ENCODE measurements at places on chromosomes 1 and 21.
A peak's percentile ranks its signal among the peaks of the same experiment; 100 is the strongest.

DNA sequence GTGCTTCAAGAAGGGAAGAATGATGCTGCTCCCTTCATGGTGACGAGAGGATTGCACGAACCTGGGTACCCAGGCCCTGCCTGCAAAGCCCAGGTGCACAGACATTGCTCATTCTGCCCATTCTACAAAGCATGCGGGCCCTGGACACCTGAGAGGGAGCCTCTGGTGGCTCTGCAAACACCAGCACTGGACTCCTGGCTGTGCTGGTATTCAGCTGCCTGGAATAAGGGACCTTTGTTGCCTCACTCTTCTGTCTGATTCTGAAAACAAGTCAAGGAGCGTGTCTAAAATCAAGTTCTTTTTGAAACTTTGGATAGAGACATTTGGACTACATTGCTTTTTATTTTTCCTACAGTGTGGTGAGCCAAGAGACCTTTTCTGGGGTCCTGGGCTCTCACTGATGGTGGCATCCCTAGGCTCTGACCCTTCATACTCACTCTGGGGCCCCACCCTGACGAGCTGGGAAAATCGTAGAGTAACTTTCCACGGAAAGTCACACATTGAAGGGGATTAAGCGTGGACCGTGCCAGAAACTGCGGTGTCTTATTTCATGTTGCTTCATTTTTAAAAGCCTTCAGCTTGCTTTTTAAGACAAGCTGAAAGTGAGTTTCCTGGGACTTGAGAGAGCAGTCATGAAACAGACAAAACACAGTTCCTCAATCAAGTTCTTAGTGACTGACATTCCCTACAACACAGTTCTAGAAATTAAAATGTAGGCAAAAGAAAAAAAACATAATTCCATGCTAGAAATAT is 24.0 kb downstream of the ABCA4 start:
- no peak for DNase-seq

DNA sequence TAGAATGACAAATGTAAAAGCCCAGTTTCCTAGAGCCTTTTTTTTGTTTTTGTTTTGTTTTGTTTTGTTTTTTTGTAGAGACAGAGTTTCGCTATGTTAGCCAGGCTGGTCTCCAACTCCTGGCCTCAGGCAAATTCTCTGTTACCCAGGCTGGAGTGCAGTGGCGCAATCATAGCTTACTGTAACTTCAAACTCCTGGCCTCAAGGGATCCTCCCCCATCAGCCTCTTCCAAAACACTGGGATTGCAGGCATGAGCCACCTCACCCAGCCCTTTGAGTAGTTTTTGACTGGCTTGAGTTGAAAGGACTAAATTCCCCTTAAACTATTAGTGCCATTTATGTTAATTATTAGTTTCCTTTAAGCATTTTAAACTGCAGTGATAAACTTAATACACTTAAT is 28.8 kb upstream of the ZBTB18 start:
- DNase-seq: peak; percentile 34

GRCh38 chr1:154463512-154463990 is 38.5 kb upstream of the TDRD10 start:
- DNase-seq: peak; percentile 32

DNA sequence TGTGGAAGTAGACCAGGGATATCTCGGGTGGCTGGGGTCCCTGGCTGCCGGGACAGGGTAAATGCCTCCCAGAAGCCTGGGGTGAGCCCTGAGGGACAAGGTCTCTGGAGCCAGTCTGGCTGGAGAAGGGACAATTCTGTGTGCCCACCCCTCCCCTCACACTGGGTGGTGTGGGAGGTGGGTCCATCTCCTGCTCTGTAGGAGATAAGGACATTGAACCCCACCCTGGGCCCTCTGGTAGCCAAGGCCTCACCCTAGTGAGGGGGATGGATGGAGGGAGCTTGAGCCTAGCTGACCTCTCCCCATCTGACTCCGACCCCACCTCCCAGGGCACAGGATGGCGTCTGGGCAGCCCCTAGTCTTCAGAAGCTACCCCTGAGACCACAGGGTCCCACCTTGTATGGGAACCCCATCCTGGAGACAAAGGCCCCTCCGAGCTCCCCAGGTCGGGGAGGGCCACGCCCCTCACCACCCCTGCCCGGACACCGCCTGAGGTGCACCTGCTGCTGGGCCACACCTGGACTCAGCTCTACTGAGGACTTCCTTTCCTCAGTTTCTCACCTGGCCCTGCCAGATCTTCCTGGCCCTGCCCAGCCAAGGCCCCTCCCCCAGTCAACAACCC is 4.3 kb downstream of the AGRN start:
- DNase-seq: no peak

GRCh38 chr1:23393706-23394105 is 24.1 kb upstream of the ZNF436 start:
- peak; percentile 76 for DNase-seq

DNA sequence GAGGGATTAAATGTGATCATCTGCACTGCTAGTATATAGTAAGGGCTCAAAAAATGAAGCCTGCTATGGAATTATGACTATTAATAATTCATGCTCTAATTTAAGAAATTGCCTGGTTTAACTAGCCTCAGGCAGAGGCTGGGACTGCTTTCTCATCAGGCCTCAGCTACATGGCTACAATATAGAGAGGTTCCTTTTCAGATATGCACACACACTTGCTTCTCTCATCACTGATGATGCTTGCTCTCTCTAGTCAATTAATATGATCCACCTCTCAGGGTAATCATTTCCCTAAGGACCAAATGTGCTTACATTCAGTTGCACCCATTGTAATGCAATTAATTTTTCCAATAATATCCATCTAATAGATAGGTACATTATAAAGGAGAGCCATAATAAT is 324.9 kb upstream of the ST6GALNAC5 start:
- no peak for DNase-seq

GRCh38 chr1:158328426-158328825 is 2.9 kb downstream of the CD1B start:
- no peak for DNase-seq

- DNase-seq: no peak
These were observed 321.5 kb upstream of the FAM78B start for GRCh38 chr1:166488327-166488726.

DNA sequence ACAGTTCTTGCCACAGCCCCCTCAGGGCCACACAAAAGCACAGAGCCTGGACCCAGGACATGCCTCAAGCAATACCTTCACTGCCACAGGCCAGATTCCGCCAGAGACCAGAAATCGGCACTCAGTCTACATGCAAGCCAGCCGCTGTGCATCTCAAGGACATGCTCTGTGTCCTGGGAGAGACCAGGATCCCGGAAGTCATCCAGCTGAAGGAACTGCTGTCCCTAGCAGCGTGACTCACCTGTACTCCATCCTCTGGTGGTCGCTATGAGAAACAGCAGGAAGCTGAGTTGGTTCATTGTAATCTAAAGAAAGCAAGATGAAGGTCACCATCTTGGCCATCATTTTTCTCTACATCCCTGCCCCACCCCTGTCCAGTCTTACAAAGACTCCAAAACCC is 401 bp downstream of the ITLN1 start:
- no peak for DNase-seq

DNA sequence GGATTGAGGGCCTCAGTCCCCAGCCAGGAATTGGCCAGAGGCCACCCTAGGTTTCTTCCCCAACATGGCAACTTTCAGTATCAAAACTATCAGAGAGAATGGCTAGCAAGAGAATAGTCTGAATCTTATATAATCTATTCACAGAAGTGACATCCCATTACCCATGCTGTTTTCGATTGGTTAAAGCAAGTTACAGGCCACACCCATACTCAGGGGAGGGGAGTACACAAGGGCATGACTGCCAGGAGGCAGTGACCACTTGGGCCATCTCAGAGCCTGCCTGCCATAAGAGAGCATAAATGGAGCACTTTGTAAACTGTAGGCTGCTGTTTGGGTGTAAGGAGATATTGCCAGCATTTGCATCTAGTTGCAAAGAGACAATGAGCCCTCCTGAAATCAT is 65.4 kb downstream of the FAM163A start:
- no peak for DNase-seq

DNA sequence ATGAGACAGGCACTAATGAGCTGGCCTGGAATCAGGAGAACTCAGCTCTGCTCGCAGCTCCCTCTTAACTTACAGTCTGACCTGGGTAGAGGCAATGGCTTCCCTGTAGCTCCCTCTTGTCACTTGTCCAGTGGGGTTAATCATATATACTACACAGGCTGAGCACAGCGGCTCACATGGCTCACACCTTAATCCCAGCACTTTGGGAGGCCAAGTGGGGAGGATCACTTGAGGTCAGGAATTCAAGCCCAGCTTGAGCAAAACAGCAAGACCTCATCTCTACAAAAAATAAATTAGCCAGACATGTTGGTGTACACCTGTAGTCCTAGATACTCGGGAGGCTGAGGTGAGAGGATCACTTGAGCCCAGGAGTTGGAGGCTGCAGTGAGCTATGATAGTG is 4.2 kb downstream of the S100A6 start:
- DNase-seq: no peak

DNA sequence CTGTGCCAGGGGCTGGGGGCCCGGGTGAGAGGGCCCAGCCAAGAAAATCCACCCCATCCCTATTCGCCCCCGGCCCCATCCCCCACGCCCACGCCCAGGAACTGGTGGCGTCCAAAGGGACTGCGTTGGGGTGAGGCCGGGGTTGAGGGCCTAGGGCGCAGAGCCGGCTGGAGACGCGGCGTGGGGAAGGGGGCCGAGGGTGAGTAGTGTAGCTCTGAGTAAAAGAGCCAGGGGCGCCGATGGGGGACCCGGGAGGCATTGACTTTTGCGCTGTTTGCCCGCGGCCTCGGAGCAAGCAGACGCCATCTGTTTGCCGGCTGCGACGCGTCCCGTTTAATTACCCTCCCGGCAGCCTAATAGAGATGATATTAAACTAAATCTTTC is 3.5 kb upstream of the DMRTA2 start:
- no peak for DNase-seq

DNA sequence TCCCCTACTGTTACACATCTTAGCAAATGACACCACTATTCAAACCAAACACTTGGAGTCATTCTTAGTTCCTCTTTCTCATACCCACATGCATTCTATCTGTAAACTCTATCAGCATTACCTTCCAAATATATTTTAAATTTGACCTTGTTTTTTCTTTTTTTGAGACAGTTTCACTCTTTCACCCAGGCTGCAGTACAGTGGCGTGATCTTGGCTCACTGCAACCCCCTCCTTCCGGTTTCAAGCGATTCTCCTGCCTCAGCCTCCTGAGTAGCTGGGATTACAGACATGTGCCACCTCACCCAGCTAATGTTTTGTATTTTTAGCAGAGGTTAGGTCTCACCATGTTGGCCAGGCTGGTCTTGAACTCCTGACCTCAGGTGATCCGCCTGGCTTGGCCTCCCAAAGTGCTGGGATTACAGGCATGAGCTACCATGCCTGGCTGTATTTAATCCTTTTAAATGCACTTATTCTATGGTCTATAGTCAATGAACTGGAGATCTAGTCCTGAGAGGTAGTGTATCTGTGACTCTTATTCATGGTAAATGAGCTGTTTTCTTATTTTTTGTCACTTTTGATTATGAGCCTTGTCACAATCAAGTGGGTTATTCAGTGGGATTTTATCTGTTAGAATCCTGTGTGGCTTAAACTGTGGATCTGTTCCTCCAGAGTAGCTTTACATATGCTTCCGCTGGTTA is 73.1 kb downstream of the GATAD2B start:
- no peak for DNase-seq

DNA sequence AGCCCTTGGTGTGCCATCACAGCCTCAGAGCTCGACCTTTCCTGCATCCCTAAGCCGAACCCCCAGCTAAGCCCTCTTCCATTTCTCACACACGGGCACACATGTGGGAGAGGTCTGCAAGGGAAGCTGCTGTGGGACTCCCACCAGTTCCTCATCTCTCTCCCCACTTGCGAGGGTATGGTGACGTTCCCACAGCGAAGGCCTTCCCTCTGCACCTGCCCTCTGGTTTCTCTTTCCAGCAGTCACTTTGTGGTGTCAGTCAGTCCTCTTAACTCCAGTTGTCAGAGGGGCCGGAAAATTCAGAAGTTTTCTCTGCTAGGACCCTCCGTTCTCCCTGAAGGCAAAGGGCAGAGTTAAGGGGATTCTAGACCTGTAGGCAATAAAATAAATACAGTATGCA is 5.5 kb upstream of the STK40 start:
- no peak for DNase-seq

- DNase-seq: no peak
These were observed 28.8 kb downstream of the SAMD13 start for GRCh38 chr1:84330125-84330984.

DNA sequence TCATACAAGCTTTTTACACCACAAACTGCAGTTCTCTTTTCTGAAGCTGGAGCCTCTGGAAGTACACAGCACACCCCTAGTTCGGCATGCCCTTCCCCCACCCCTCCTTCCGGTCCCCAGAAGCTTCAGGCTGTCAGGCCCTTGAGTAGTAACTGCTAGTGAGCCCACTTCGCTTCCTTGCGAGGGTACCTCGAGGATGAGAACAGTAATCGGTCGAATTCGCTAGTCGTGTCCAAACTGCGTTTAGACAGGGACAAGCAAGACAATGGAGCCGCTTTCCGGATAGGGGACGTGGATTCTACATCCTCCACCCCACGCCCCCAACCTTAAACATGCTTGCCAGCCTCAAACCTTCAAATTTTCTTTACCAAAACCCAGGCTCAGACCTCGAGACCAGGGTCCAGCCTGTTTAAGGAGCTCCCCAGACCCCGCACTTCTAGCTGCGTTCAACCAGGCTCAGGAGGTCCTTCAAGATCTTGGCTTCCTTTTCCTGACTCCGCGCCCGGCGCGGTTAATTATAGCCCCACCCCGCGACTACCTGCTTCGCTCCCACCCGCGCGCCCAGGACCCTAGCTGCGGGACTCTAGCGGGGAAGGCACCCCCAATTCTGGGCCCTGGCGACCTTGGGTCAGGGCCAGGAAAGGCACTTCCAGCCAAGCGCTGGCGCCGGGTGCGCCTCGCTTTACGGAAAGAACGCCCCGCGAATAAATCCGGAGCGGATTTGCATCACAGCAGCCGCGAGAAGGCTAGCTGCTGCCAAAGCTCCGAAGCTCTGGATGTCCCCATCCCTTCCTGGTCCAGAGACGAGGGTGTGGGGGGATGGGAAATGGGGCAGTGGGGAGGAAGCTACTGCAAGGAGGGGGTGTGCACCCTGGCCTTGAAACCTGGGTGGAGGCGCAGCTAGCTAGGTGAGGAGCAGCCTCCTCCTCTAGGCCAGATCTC is 8.1 kb upstream of the TSPAN1 start:
- DNase-seq: no peak

DNA sequence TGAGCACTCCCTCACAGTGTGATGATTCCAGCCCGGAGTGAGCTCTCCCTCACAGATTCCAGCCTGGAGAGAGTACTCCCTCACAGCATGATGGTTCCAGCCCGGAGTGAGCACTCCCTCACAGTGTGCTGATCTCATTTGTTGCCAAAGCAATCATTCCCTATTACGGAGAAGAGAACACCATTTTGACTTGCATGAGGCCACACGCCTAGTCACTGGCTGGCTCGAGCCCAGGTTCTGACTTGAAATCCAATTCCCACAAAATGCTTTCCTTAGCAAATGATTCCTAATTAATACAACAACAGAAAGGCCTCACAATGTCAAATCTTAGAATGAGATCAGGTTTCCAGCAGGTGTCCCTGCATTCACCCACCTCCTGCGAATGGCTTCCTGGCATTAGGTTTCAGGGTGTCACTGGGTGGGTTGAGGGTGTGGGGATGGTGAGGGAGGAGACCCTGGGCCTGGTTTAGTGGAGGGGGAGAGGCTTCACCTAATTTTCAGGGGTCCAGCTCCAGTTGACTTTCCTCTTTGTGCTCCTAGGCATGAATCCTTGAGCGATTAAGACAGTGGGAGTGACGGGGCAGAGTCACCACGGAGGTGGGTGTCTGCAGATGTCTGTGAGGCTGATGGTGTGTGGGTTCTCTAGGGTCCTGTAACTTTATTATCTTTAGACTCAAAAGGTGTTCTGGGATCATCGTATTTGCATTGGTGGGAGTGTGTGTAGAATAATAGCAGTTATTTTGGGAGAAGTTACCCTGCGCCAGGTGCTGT is 158.5 kb downstream of the KCNJ6 start:
- DNase-seq: no peak

- peak; percentile 17 for DNase-seq
These were observed 30.4 kb upstream of the EYA3 start for GRCh38 chr1:28118640-28119307.
